Right atrium auricular region (tissue), 2 donors: ENCODE measurements at places on chromosomes 7 and 10.

DNA sequence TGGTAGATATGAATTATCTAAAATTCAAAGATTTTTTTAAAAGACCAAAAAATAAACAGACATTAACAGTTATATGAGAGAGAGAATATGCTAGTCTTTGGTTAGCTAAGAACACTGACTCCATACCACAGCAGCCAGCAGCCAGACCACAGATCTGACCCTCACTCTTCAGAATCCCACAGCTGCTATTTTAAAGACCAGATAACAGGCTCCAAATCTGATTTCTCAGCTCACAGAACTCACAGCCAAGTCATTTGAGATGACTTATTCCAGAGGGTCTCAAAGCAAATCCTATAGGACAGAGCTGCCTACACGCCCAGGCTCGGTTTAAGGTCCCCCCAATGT lies 20.4 kb downstream of the NUDCD3 start:
- H3K4me1 ChIP-seq: peaks cover 50% of the 10 kb centered on the region
- H3K27ac ChIP-seq: peak overlapping the region; percentile 65
- no peak for DNase-seq
- H3K36me3 ChIP-seq: no peaks in the 10 kb centered on the region
- H3K4me3 ChIP-seq: no peak overlapping the region
- H3K27me3 ChIP-seq: no peaks in the 10 kb centered on the region

DNA sequence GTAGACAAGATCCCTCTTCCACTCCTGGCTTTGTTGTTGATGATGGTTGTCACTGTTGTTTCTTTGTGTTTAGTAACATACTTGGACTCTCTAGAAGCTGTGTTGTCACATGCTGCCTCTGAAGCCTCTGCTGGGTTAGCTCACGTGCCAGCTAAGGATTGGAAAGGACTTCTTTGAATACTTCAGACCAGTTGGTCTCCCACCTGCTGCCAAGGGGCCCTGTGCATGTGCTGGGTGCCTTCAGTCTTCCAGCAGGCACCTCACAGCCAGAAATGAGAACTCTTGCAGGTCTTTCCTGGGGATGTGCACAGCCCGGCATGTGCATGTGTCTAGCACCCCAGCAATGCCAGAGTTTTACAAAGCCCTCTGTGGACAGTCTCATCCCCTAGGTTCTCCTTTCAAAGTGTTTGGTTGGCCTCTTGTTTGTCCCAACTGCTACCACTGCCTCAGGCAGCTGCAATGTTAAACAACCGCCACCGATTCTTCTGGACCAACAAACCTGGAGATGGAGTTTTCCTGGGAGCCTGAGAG lies 21.7 kb upstream of the NCAPG2 start:
- no peaks in the 10 kb centered on the region for H3K27me3 ChIP-seq
- H3K4me3 ChIP-seq: no peak overlapping the region

- peaks cover 33% of the 10 kb centered on the region for H3K36me3 ChIP-seq
- DNase-seq: peak; percentile 73
- H3K27ac ChIP-seq: peak overlapping the region; percentile 64
- H3K4me1 ChIP-seq: peaks cover 29% of the 10 kb centered on the region
These were observed 41.9 kb upstream of the PRKAR1B start for GRCh38 chr7:768881-769504.

DNA sequence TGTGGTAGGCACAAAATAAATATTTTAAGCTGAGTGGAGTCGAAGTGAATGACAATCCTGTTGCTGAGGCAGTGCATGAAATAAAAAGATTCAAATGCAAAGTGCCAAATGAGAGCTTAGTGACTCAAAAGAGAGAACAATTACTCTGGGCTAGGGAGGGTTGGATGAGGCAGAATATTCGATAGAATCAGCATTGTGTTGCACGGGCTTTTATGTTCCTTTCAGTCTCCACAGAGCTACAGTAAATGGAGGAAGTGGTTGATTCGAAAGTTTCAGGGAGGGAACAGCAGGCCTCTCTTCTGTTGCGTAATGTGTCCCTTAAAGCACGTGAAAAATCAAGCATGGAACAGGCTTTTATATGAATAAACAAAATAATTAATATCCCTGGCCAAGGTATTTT lies 599.3 kb upstream of the CELF2 start:
- no peak overlapping the region for H3K4me3 ChIP-seq
- H3K4me1 ChIP-seq: no peaks in the 10 kb centered on the region
- no peak overlapping the region for H3K27ac ChIP-seq
- no peaks in the 10 kb centered on the region for H3K36me3 ChIP-seq
- no peak for DNase-seq
- no peaks in the 10 kb centered on the region for H3K27me3 ChIP-seq

- no peak for DNase-seq
- H3K4me1 ChIP-seq: no peaks in the 10 kb centered on the region
- H3K27me3 ChIP-seq: no peaks in the 10 kb centered on the region
These were observed 44.8 kb upstream of the SLC16A12 start for GRCh38 chr10:89580243-89580642.

DNA sequence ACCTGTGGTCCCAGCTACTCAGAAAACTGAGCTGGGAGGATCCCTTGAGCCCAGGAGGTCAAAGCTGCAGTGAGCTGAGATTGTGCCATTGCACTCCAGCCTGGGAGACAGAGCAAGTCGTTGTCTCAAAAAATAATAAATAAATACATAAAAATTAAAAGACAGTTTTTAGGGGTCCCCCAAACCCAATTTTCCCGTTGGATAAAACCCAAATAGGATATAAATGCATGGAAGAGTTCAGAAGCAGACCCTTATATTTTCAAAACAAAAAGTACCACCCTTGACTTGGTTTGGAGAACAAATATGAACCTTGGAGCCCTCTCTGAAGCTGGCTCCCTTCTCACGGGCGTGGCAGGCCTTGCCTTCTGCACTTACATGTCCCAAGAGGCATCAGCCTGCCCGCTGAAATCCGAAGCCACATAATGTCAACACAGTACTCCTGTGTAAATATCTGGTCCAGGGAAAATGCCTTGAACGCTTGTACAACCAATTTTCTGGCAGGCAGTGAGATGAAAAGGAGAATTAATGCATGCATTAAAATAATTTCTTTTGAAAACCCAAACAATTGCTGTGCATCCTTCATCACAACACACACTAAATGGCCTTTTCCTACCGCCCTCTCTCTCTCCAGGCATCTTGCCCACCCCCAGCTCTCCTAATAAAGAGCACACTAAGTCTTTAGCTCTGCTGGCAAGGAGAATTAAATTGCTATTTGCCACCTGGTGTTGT lies 46.4 kb upstream of the PARD3 start:
- H3K4me3 ChIP-seq: no peak overlapping the region
- no peak overlapping the region for H3K27ac ChIP-seq
- DNase-seq: no peak
- H3K27me3 ChIP-seq: no peaks in the 10 kb centered on the region

DNA sequence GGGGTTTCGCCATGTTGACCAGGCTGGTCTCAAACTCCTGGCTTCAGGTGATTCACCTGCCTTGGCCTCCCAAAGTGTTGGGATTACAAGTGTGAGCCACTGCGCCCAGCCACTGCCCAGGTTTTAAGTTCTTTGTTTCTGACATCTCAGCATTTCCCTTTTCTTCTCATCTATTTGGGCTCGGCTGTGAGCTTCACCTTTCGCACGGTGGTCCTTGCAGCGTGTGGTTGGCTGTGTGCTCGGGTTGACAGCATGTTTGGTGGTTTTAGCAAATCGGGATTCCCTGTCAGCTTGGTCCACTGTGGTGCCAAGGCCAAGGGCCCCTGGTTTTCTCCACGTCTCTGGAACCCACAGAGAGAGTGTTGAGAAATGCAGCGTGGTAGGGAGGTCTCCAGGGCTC lies 138.8 kb downstream of the DNAJB6 start:
- H3K4me3 ChIP-seq: no peak overlapping the region
- no peak for DNase-seq
- no peaks in the 10 kb centered on the region for H3K4me1 ChIP-seq

- H3K4me1 ChIP-seq: no peaks in the 10 kb centered on the region
- H3K36me3 ChIP-seq: no peaks in the 10 kb centered on the region
- H3K4me3 ChIP-seq: no peak overlapping the region
- H3K27ac ChIP-seq: no peak overlapping the region
These were observed 146.7 kb upstream of the MGMT start for GRCh38 chr10:129320340-129320739.

GRCh38 chr7:55476852-55477780 lies 95.2 kb downstream of the VOPP1 start:
- no peak for DNase-seq
- no peak overlapping the region for H3K4me3 ChIP-seq
- no peak overlapping the region for H3K27ac ChIP-seq
- no peaks in the 10 kb centered on the region for H3K36me3 ChIP-seq
- no peaks in the 10 kb centered on the region for H3K4me1 ChIP-seq

DNA sequence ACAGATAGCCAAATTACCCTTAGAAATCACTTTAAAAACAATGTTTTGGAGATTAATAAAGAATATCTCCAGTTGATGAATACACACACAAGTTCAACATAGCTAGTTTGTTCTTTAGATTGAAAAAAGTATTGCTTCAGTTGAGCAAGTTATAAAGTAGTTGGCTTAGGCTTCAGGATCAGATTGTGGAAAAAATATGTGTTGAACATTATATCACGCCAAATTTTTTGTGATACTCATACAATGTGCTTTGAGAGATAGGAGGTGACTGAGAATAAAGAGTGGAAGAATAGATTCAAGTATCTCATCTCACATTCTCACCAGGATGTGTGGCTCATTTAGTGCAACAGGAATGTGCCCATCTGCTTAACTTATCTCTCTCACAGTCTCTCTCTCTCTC lies 553.3 kb downstream of the HTR7 start:
- DNase-seq: no peak
- H3K27me3 ChIP-seq: no peaks in the 10 kb centered on the region
- no peak overlapping the region for H3K4me3 ChIP-seq
- no peaks in the 10 kb centered on the region for H3K36me3 ChIP-seq
- no peak overlapping the region for H3K27ac ChIP-seq

DNA sequence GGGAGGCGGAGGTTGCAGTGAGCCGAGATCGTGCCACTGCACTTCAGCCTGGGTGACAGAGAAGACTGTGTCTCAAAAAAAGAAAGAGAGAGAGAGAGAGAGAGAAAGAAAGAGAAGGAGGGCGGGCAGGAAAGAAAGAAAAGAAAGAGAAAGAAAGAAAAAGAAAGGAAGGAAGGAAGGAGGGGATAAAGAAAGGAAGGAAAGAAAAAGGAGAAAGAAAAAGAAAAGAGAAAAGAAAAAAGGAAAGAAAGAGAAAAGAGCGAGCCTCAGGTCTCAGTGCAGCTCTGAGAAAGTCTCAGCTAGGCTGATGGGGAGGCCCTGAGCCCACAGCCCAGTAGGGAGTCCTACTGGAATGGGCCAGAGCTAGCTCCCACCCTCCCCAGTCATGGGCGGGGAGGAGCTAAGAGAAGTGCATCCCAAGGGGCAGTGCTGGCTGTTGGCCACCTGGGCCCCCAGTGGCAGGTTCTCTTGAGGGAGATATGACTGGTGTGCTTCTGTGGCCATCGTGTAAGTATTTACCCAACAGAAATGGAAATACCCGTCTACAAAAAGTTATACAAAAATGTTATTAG lies 69.3 kb downstream of the ABRAXAS2 start:
- no peak overlapping the region for H3K27ac ChIP-seq
- no peaks in the 10 kb centered on the region for H3K4me1 ChIP-seq
- no peaks in the 10 kb centered on the region for H3K36me3 ChIP-seq
- DNase-seq: no peak
- no peaks in the 10 kb centered on the region for H3K27me3 ChIP-seq
- no peak overlapping the region for H3K4me3 ChIP-seq

DNA sequence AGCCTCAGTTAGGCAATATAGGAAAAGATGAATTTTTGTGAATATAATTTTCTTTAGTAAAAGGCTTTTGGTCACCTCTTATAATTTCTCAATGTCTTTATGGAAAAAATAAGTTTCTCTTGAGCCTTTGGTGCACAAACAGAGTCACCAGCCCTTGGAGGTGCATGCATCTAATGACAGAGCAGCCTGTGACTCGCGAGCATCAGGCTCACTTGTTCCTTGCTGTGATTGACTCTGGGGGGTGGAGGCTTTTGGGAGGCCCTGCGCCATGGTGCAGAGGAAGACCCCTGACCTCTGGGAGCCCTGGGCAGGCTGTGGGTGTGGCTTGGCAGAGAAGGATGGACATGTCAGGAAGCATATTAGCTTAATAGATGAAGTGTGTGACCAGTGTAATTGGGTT lies 60.2 kb downstream of the FIGNL1 start:
- no peak overlapping the region for H3K4me3 ChIP-seq
- no peak overlapping the region for H3K27ac ChIP-seq
- no peaks in the 10 kb centered on the region for H3K36me3 ChIP-seq
- no peaks in the 10 kb centered on the region for H3K27me3 ChIP-seq
- H3K4me1 ChIP-seq: no peaks in the 10 kb centered on the region

- no peak overlapping the region for H3K27ac ChIP-seq
- H3K4me3 ChIP-seq: no peak overlapping the region
- no peaks in the 10 kb centered on the region for H3K4me1 ChIP-seq
These were observed 47.4 kb upstream of the FAM180A start for GRCh38 chr7:135795846-135796570.

GRCh38 chr10:82091413-82091812 lies 216.4 kb downstream of the NRG3 start:
- no peaks in the 10 kb centered on the region for H3K27me3 ChIP-seq
- H3K36me3 ChIP-seq: no peaks in the 10 kb centered on the region
- no peak overlapping the region for H3K27ac ChIP-seq
- DNase-seq: no peak

DNA sequence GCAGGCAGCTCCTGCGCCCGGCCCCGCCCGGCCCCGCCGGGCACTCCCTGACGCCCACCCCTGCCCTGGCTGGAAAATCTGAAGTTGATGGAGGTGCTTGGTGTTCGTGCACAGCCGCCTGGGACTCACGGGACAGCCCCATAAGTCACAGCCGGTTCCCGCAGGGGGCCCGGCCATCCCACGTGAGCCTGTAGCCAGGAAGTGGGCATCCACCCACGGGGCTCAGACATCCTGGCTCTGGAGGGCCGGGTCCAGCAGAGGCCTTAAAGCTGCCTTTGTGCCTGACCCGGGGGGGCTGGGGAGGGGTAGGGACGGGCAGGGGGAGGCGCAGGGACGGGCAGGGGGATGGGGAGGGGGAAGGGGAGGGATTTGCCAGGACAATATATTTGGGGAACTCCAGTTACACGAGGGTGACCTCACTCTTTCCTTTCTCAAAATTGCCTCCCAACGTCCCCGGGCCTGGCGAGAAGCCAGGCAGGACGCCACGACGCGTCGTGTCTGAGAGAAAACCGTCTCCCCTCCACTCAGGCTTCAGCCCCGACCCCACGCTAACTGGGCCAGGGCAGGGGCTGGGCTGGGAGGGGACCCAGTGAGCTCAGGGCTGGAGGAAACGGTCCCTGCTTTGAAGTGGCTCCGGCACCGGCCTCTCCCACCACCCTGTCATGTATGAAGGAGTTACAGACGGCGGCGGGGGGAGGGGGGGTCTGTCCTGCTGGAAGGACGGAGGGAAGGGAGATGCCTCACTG lies 82.1 kb upstream of the PDGFA start:
- H3K4me3 ChIP-seq: peak overlapping the region; percentile 19
- no peaks in the 10 kb centered on the region for H3K27me3 ChIP-seq
- no peaks in the 10 kb centered on the region for H3K36me3 ChIP-seq
- peak overlapping the region; percentile 84 for H3K27ac ChIP-seq
- peak; percentile 74 for DNase-seq
- peaks cover 44% of the 10 kb centered on the region for H3K4me1 ChIP-seq
